Brain pericyte (primary cell): ENCODE measurements at places on chromosomes 13 and 19.

DNA sequence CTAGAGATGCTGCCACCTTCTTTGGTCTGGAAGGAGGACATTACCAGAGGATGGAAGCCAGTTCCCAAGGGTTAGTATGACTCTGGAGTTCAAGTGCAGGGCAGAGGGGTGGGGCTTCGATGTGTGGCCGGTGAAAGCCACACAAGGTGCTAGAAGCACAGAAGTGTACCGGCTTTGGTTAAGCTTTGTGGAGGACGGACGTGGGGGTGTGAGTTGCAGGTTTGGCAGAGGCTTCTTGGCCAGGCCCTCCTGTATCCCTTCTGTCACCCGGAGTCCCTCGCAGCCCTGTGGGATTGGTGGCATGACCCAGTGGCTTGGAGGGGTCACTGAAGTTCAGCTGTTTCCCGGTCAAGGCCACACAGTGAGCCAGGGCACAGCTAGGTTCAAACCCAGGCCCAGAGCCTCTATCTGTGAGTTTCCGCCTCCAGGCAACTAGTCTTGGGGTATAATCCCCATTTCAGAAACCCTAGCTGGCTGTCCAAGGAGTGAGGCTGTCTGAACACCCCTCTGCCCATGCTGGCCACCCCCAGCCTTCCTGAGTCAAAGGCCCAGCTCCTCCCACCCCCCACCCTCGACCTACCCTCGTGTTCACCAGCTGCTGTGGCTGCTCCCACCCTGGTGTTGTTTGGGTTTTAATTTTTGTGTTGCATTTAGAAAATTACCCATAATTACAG lies 4.6 kb upstream of the SSBP4 start:
- DNase-seq: no peak

DNA sequence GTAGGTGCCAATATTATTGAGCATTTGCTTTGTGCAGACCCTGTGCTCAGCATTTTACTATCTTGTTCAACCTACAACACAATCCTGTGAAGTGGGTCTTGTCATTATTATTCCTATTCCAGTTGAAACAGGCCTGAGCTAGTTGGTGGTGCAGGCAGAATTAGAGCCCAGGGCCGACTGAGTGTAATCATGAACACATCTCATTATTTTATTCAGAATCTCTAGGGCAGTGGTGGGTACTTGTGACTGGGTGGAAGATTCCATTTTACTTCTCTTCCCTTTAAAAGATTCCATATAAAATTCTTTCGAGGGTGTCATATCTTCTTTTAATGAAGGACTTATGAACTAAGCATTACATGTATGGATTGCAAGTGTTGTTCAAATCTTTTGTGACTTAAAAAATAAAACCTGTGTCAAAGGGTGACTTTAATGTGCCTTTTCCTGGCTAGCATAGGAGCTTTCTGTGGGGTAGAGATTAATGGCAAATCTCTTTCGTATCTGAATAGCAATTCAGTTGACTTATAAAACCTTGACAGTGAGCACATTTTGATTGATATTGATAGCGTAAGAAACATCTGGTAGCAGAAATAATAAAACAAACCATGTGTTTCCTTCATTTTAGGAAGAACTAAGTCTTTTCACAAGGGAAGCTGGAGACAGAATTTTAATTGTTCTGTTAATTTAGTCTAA lies 20.3 kb downstream of the B3GLCT start:
- no peak for DNase-seq

GRCh38 chr13:30755678-30756077 lies 20.3 kb downstream of the ALOX5AP start:
- no peak for DNase-seq

DNA sequence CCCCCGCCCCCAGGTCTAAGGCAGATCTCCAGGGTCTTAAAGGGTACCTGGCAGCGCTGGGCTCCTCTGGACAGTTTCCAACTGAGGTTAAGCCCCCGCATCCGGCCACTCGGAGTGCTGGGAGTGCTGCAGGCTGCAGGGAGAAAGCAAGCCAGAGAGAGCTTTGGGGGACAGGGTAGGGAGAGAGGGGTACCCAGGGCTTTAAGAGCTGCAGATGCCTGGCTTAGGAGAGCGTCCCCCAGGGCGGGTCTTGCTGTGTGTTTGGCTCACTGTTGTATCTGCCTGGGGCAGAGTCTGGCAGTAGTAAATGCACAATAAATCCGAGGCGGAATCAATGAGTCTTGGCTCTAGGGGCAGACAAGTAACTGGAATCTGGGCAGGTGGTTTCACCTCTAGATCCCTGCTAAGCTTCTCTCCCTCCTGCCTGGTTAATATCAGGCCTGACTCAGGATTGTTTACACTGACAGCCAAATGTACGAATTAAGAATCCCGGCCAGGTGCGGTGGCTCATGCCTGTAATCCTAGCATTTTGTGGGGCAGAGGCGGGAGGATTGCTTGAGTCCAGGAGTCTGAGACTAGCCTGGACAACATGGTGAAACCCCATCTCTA lies 798 bp upstream of the COX6B2 start:
- no peak for DNase-seq

GRCh38 chr13:36865265-36865664 lies 46.2 kb downstream of the RFXAP start:
- DNase-seq: no peak

DNA sequence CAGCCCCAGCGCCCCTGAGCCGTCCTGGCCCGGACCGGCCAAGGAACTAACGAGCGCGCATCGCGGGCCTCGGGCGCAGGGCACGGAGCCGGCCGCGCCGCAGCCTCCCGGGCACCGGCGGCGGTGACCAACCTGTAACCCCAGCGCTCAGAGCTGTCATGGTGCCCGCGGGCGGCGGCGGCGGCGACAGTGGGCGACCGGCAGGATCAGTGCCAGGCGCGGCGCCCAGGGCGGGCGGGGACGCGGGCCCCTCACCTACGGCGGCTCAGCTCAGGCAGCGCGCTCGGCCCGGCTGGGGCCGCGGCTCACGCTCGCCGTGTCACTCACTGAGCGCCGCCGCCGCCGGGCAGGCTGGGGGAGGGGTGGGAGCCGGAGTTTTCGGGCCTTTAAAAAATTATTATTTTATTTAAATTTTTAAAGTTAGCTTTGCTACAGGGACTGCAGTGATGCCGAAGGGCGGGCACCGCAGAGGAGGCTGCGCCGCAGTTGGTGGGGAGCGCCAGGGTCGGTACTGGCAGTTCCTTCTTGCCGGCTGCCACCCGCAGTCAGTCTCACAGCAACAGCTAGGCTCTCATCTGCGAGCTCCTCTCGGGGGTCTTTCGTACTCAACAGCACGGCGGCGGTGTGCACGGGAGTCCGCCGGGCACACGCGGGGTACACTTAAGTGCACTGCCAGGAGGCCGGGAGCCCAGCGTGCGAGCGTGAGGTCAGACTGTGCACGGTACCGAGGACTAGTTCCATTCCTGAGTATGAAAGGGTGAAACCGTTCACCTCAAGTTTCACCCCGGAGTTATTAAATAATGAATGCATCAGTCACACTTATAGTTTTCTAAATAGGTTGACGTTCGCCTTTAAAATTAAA lies at the start of gene NALCN:
Gene NALCN, minus strand, starts transcription at position 328 of the 862 bp plus-strand sequence. CDS start 17,382 bp downstream, outside the sequence.
- DNase-seq: no peak

GRCh38 chr13:83453300-83453699 lies 429.0 kb downstream of the SLITRK1 start:
- no peak for DNase-seq

GRCh38 chr19:40639638-40639982 lies 38.4 kb downstream of the LTBP4 start:
- DNase-seq: no peak

DNA sequence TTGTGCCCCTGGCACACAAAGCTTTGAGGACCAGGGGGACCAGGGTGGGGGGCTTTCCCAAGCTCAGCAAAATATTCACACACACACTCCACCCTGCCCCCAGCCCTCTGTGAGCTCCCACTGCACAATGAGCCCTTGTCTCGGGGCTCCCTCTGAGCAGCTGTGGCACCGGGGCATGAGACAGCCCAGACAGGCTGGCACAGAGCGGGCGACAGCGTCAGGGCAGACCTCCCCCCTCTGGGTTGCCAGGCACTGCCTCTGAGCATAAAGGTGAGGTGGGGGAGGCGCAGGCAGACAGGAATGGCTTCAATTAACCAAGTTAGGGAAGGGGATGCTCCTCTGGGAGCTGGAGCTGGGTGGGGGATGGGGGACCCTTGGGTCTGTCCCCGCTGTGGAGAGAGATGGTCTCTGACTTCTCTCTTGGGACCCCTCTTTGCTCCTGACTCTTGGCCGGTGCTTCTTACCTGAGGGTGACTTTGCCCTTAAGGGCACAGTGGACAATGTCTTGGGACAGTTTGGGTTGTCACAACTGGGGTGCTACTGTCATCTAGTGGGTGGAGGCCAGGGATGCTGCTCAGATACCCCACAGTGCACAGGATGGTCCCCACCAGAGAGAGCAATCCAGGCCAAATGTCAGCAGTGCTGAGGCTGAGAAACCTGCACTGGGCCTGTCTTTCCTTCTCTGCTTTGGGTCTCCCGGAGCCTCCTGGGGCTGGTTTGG lies 30.3 kb downstream of the LYL1 start:
- DNase-seq: no peak

- no peak for DNase-seq
These were observed 611.4 kb downstream of the PCDH9 start for GRCh38 chr13:66618702-66619101.

GRCh38 chr13:113493315-113493951 lies 2.9 kb upstream of the DCUN1D2 start:
- peak; percentile 84 for DNase-seq

DNA sequence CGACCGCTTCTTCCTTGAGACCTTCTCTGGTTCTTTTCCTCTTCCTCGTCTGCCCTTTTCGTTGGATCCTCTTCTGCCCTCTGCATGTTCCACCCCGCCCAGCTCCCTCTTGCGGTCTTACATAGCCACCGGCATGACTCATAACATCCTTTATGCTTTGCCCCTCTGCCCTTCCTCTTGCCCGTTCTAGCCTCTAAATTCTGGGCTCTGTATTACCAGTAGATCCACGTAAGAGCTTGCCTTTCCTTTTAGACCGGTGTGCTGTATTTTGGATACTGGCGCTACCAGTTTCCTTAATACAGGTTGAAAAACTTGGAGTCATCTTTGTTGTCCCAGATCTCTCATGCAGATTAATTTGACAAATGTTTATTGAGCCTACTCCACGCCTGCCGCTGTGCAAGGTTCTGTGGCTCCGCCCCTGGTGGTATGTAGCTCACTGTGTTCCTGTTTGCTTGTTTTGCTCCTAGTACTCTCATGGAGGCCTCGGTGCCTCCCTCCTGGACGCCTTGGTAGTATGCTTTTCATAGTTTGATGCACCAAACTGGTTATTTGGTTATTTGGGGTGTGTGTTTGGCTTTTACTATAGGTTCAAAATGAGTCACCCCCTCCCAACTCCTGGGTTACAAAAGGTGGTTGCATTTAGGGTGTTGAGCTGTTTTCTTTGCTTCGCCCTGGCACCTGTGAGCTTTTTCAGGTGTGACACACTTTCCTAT lies 1.7 kb downstream of the GTF3A start:
- DNase-seq: no peak

- no peak for DNase-seq
These were observed 10.5 kb downstream of the SIRT2 start for GRCh38 chr19:38888876-38889275.

DNA sequence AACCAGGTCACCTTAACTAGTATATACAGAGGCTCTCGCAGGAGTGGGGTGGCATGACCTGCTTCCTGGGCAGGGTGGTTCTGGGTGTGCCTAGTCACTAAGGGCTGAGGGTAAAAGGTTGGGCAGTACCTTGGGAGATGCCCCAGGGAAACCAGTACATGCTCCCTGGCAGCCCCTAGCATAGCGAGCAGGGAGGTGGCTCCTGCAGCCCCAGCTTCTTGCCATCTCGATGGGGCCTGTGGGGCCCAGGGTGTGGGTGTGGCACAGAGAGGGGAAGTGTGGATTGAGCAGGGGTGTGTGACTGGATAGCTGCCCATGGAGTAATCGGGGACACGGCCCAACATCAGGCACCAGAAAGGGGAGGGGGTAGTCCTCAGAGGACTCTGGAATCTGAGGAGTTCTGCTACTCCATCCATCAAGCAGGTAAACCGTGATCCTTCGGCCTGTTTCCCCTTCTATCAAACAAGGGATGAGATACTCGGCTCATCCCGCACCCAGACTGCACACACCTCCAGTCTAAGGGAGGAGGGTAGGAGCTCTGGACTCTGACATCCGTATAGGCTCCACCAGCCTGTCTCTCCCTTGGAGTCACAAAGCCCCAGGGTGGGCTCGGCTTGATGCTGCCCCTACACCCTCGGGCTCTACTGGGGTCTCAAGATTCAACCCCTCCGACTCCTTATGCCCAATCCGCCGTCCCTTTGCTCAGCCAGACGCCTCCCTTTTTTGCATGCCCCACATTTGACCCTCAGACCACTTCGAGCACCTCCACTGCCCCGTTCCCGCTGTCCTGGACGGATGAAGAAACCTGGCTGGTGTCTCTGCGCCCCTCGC lies 1.1 kb downstream of the ZBTB45 start:
- DNase-seq: no peak

DNA sequence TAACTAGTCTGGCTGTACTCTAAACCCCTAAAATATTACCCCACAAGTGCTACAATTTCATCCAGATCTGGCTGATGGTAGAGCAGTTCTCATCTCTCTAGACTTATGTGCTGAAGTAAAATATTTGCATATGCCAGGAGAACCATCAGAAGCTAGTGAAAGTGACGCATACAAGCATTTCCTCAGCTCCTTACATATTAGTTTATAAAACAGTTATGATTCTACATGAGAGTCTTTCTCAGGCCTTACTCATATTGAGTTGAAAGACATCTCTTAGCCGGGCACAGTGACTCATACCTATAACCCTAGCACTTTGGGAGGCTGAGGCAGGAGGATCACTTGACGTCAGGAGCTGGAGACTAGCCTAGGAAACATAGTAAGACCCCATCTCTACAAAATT lies 15.9 kb upstream of the ZNF30 start:
- no peak for DNase-seq

GRCh38 chr13:46736541-46737310 lies 60.2 kb downstream of the ESD start:
- no peak for DNase-seq

- no peak for DNase-seq
These were observed 141.3 kb downstream of the RNF17 start for GRCh38 chr13:24905242-24905641.

- no peak for DNase-seq
These were observed 908.2 kb downstream of the EFNB2 start for GRCh38 chr13:105627270-105627669.
